Posterior cingulate gyrus (tissue), 11 donors: ENCODE measurements at places on chromosomes 3 and 15.

- no peak for DNase-seq
Measured at GRCh38 chr15:62432702-62433398, 267.8 kb upstream of the C2CD4B start.

DNA sequence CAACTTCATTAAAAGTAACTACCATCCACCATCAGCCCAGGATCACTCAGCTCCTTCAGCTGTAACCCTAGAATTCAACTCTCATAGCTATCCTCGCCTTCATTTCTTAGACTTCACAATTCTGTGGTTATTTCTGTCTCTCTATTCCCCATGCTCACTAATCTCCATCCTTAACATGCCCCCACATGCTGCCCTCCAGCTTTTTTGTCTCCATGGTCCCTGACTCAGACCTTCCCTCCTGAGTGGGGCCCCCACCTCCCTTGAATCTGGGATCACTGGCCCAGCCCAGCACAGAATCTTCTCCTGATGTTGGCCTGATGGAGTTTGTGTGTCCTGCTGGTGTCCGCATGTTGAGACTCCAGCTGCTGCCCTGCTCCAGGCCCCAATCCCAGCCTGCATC, 41.7 kb downstream of the CHST14 start:
- no peak for DNase-seq

DNA sequence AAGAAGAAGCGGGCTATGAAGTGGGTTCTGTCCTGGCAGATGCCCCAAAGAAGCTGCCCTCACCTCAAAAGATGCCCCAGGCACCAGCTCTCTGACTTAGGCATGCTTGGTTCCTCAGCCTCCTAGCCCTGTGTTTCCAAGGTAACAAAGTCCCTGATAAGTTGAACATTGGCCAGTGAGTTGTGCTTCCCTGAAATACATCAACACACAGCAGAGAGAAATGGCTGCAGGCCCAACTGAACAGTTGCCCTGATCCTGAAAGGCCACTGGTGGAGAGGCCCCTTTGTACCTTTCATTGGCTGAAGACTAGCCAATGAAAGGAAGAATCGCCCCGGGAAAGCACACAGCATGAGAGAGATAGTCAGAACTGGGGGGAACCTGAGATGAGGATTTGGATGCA, 169.9 kb upstream of the CTNNB1 start:
- no peak for DNase-seq

DNA sequence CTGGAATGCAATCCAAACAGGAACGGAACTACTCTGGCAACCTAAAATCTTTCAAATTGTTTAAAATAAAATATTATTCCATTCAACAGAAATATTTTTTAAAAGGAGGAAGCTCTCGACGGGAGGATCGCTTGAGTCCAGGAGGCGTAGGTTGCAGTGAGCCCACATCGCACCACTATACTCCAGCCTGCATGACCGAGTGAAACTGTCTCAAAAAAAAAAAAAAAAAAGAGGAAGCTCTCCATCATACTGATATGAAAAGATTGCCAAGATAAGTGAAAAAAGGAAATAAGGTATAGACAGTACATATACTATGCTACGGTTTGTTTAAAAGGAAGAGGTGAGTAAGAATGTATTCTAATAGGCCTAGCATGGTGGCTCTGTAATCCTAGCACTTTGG, 3.6 kb downstream of the RAD18 start:
- DNase-seq = no peak

- peak; percentile 76 for DNase-seq
Measured at GRCh38 chr15:90902040-90902839, 862 bp upstream of the MAN2A2 start.

DNA sequence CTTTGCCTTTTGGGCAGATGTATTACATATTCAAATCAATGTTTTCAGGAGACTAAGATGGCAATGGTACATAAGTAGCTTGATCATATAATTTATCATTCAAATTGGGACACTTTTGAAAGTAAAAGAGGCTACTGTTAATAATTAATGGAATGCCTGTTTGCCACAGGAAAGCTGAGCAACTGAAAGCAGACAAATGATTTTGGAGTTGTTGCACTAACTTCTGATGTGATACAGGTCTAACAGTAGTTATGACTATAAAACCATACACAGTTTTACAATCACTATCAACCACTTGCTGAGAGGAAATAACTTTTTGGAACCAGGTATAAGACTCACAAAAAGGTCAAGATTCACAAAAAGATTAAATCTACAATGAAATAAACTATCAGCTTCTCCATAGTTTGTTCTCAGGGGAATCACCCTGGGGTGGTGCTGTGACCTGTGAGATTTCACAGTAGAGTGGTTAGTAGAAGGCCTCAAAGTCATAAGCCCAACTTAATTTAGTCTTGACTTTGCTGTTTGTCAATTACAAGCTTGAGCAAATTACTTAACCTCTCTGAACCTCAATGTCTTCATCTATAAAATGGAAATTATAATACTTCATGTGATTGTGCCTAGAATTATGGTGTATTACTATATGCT, 42.7 kb downstream of the HHLA2 start:
- DNase-seq = no peak

GRCh38 chr3:150247441-150247840, 160.7 kb upstream of the TSC22D2 start:
- DNase-seq = no peak

- DNase-seq = no peak
Measured at GRCh38 chr3:194328053-194328657, 23.0 kb downstream of the CPN2 start.

- DNase-seq = no peak
Measured at GRCh38 chr3:32229565-32229964, 8.9 kb upstream of the CMTM8 start.

DNA sequence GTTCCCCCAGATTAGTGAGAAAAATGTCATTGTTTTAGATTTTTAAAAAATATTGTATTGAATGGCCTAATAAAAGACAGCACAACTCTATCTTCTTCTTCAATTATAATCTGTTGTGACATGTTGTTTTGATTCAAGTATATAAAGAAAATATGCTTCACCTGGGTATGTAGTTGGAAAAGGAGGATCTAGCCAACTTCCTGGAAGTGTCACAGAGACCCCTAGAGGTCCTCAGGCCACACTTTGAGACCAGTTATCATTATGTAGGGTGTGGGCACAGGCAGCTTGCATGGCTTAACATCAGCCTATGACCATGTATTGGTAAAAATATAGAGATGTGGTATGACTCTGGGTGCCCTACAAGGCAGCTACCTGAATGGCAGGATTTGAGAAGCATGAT, 14.7 kb upstream of the RYR3 start:
- DNase-seq = no peak

DNA sequence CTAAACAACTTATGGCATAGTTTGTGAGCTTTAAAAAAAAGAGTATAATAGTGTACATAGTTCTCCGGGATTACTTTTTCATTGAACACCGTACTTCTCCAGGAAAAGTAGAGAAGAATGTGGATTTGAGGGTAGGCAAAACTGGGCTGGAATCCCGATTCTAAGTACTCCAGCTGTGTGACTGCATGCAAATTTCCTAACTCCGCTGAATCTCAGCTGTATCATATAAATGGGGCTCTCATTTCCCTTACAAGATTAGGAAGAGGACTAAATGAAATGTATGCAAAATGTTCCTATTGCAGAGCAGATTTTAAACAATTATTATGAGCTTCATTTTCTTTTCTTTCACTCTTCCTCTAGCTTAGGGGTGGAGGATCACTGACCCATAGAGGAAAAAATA, 70.3 kb upstream of the HERC1 start:
- DNase-seq = no peak

GRCh38 chr3:38089163-38089562, 47.8 kb downstream of the ACAA1 start:
- no peak for DNase-seq

DNA sequence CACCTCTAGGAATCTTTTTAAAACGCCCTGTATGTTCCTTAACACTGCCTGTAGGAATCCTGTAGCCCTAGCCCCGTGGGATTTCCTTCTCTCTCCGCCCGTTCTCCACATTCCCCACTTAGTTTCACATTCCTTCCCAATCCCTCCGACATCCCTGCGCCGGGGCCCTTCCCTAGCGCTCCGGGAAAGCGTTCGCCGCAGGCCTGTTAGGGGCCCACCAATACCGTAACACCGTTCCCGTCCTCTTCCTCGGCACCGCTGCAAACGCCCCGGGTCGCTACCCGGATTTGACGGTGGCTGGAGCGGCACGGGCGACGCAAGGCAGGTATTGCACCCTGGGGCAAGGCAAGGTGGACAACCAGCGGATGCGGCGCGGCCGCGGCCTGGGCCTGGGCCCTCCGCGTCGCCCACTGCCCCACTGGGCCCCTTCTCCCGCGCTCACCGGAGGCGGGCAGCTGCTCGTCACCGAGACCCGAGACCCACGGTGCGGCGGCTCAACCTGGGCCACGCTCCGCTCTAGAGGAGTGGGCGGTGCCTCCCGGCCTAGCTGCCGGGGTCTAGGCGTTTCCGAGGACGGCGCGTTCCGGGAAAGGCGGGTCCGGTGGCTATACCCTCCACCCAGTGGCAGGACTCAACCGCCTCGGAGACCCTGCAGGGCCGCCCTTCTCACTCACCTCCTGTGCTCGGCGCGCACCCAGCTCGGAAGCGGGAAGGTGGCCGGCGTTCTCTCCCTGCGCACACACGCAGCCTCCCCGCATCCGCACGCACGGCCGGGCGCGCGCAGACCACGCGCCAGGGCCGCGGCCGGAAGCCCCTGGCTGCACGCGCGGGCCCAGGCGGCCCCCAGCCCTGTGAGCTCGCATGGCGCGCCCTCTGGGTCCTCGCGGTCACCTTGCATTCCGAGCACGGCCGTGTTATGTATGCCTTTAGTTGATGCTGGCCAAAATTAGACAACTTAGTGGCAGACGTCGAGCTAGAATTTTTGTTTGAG, at the start of gene B3GALNT1:
B3GALNT1 (minus strand) TSS at position 789 of the 991 bp plus-strand sequence. CDS start 18,595 bp downstream, outside the sequence.
- DNase-seq = peak; percentile 56

GRCh38 chr3:154872696-154873095, 207.4 kb upstream of the MME start:
- no peak for DNase-seq

DNA sequence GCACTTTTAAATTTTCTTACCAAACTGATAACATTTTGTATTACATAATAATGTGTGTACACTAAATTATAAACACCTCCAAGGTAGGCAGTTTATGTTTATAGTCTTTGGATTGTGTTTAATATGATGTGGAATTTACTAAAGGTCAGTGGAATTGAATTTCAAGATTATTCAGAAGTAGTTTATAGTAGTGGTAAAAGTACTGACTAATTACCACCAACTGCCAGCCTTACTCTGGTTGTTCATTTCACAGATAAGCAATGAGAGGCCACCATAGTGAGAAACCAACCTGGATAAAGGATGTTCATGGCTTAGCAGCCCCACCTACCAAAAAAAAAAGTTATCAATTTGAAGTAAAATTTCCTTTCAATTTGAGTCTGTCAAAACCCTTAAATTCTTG, 54.0 kb upstream of the EIF5A2 start:
- DNase-seq = no peak

DNA sequence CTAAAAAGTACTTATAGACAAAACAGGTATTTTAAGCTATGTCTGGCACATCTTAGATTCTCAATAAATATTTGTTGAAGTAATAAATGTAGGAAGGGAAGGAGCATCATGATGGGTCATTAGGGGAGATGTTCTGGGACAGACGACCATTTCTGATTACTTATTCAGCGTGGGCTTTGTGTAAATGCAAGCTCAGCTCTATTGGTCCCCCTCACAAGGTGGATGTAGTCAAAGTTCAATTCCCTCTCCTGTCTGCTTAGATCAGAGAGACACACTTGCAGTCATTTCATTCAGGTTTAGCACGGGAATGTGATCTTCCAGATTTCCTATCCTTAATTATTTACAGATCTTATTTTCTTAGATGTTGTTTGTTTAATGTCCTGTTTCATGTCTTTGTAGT, 7.5 kb downstream of the GAP43 start:
- DNase-seq = no peak

GRCh38 chr3:188571531-188572095, 417.7 kb downstream of the LPP start:
- no peak for DNase-seq

GRCh38 chr15:26866298-26867199, at the start of gene GABRA5:
Gene GABRA5 (plus strand): TSS chr15:26867062. CDS start chr15:26869249, 2,187 bp downstream.
- DNase-seq = peak; percentile 32

- no peak for DNase-seq
Measured at GRCh38 chr3:43958005-43958770, 267.4 kb downstream of the ABHD5 start.

DNA sequence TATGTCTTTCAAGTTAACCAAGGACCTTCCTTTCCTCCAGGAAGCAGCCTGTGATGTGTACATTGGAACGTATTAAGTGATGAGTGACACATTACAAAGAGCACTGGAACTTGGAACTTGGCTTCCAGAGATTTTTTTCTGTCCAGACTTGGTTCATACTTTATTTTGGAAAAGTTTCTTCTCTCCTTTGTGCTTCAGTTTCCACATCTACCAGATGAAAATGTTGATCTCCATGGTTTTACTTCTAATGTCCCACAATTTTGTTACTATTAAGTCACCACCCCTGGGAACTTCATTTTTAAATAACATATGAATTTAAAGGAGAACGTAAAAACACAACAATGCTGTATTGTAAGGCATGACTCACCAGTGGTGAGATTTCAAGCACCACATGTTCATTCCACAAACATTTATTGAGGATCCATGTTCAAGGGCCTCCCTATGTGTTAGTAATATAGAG, 290.7 kb upstream of the LMCD1 start:
- DNase-seq = no peak

DNA sequence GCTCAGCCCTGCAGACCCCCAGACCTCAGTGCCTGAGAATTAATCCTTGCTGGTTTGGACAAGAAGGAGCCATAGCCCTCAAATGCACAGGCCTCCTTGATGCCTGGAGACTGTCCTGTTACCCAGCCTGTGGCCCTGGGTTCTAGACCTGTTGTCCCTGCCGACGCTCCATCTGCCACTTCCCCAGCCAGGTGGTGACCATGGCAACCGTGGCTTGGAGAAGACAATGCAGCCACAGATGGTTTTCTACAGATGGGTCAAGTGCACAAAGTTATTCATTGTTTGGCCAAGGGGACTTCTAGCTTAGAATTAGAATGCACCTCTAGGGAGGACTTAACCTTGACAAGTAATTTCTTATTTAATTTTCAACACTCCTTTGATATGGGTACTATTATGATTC, 297.1 kb downstream of the UACA start:
- no peak for DNase-seq

DNA sequence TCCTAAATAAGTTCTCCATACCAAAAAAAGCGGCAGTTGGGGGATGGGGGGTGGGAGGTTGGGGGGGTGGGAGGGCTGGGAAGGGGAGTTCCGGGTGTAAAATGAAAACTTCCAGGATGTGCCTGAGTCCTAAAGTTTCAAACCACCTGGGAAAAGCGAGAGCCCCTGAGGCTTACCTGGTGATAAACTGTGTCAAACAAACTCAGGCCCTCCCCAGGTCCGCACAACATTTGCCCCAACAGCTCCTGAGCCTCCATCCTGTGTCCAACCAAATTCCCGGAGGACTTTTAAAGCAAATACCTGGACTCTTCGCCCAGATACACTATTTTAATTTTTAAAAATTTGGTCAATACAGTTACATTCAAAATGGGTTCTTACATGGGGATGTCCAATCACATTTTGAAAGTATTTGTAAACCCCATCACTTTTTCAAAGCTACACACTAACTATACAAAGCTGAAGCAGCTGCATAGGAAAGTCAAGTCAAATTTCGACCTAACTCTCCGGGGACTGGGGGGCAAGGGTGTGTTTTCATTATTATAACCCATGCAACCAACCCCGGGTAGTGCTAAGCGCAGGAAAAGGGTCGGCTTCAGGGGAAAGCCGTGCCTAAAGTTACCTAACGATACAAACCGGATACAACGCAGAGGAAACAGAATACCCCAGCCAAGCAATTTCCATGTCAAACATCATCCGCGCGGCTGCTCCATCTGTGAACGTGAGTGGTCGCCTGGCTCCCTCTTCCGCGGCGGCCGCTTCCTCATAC, 685 bp upstream of the FOXB1 start:
- no peak for DNase-seq
